ENCODE measurements at places on chromosomes 5 and 9.

- DNase-seq = no peak
Observed at GRCh38 chr9:80028501-80028900, 456.7 kb downstream of the TLE4 start.

GRCh38 chr9:133738640-133739225 lies 581 bp upstream of the SARDH start:
- DNase-seq = no peak

DNA sequence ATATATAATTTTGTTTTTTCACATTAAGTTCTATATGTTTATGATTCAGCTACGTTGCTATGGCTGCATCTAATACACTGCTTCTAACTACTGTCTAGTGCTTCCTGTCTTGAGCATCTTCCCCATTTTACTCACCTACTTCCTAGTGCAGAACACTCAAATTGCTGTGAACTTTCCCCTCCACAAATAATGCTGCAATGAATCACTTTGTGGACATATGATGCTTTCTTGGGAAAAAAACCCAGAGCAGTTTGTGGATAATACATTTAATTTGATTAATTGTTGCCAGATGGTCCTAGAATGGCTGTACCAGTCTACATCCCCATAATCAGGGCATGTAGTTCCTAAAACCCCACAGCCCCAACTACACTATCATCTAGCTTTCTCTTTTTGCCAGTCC lies 18.5 kb downstream of the CD180 start:
- DNase-seq = no peak

DNA sequence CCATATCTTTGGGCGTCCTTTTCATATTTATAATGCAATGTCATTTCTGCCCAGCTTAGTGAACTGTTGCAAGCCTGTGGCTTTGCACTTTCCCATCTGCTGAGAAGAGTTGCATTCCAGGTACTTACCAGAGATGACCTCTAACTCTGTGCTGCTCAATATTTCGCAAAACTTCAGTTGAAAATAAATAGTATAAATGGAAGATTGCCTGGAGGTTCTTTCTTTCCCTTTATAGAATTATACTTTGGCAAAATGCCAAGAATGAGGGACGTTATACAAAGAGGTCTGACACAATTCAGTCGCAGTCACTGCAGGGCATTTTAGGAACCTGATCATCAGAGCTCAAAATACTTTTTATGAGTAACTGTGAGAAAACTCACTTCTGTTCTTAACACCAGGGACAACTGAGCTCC lies 18.9 kb upstream of the VLDLR start:
- DNase-seq = no peak

DNA sequence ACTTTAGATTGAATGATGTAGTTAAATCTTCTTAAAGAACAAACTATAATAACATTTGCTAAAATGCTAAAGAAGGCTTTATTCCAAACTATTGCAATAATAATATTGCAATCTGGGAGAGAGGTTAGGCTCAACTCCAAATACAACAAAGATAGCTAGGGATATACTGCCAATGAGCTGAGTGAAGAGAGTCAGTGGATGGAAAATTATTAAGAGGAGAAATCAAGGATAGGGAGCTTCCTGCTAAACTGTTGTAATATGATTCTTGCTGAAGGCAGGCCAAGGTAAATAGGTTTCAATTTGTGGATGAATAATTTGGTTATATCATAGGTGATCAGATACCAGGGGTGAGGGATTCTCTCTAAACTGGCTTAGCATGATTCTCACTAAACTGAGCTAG lies 1651.5 kb downstream of the EFNA5 start:
- no peak for DNase-seq

- no peak for DNase-seq
Observed at GRCh38 chr9:95102001-95102433, 215.5 kb downstream of the FANCC start.

DNA sequence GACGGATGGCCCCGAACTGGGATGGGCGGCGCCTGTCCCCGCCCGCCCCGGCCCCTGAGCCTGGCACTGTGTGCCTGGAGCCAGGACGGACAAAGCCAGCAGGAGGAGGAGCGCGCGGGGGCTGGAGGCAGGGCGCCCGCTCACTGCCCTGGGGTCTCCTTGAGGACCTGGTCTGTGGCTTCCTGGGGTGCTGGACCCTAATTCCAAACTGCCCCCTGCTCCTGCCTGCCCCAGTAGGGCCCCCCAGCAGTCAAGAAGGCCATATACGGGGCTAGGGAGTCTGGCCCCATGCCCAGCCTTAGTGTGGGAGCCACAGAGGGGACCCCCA lies 29.2 kb upstream of the RXRA start:
- DNase-seq = no peak

GRCh38 chr9:30178610-30179009 lies 2205.8 kb upstream of the ACO1 start:
- no peak for DNase-seq

- DNase-seq = no peak
Observed at GRCh38 chr9:129253803-129254381, 75.8 kb upstream of the IER5L start.

GRCh38 chr5:67211926-67212325 lies 15.3 kb upstream of the CD180 start:
- DNase-seq = no peak

GRCh38 chr5:173670130-173670651 lies 53.7 kb upstream of the BOD1 start:
- DNase-seq = no peak
